Peyer's patch (tissue), 4 donors: ENCODE measurements at places on chromosomes 3 and 15. TPM values are rescaled to one million over a fixed set of nuclear protein-coding genes. Genes with fewer than 3 reads are reported as not detected.

GRCh38 chr3:61575893-61576292, 14.5 kb downstream of the PTPRG start:
- no peak for DNase-seq

GRCh38 chr15:77276096-77276495, 143.8 kb downstream of the PEAK1 start:
- no peak for DNase-seq

Gene MNS1
- total RNA-seq, result 0.70 TPM

DNA sequence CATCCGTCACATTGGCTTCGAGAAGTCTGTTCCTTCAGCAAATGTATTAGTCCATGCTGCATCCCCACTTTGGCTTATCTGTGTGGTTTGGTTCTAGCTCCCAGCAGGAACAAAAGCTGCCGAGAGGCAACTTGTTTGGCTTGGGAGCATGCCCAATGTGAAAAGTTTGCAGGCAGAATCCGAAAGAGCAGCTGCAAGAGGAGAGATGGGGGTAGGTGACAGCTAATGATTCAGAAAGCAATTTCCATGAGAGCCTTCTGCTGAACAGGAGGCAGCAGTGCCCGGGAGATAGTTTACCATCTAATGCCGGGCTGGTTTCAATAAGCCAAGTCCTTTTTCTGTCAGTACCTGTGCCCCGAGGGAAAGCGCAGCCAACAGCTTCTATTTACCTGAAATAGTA, 60.2 kb downstream of the GRM7 start:
- DNase-seq, result no peak

DNA sequence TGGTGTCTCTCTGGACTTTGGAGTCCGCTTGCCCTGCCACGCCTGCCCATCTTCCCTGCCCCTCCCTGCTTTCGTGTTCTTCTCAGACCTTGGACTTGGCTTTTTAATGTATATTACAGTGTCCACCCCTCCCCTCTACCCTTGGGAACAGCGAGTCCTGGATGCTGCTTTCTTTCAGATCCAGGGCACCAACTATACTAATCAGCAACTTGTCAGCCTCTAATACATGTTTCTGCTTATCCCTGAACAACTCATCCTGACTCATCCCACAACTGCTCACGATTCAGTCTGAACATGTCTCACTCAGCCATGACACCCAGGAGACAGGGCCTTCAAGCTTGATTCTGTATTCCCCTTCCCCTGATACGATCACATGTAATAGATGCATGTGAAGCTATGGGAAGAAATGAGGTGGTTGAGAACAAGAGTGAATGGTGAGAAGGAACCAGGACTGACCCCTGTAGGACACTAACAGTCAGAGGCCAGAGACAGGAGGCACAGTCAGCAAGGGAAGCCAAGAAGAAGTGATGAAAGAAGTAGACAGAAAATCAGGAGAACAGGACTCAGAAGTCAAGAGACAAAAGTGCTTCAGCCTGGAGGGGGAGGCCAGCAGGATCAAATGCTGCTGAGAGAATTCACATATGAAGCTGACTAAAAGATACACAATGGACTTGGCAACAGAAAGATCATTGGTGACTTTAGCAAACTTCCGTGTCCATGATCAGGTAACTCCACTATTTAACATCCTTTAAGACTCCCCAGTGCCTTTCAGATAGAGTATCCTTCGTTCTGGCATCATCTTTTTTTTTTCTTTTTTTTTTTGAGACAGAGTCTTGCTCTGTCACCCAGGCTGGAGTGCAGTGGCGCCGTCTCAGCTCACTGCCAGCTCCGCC, 35.4 kb downstream of the BCL2L10 start:
- peak; percentile 83 for DNase-seq

DNA sequence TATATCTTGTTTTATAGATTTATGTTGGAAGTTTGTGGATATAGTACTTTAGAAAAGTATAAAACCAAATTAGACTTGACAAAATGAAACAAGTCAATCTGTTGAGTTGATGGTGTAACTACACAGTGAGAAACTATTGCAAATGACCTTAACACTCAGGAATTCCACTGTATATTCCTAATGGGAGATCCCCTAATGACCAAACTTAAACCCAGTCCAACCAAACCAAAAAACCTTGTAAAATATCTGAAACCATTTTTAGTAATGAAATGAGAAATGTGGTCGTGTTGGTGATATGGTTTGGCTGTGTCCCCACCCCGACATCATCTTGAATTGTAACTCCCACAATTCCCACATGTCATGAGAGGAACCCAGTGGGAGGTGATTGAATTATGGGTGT, 31.9 kb upstream of the ATP13A3 start:
- no peak for DNase-seq

DNA sequence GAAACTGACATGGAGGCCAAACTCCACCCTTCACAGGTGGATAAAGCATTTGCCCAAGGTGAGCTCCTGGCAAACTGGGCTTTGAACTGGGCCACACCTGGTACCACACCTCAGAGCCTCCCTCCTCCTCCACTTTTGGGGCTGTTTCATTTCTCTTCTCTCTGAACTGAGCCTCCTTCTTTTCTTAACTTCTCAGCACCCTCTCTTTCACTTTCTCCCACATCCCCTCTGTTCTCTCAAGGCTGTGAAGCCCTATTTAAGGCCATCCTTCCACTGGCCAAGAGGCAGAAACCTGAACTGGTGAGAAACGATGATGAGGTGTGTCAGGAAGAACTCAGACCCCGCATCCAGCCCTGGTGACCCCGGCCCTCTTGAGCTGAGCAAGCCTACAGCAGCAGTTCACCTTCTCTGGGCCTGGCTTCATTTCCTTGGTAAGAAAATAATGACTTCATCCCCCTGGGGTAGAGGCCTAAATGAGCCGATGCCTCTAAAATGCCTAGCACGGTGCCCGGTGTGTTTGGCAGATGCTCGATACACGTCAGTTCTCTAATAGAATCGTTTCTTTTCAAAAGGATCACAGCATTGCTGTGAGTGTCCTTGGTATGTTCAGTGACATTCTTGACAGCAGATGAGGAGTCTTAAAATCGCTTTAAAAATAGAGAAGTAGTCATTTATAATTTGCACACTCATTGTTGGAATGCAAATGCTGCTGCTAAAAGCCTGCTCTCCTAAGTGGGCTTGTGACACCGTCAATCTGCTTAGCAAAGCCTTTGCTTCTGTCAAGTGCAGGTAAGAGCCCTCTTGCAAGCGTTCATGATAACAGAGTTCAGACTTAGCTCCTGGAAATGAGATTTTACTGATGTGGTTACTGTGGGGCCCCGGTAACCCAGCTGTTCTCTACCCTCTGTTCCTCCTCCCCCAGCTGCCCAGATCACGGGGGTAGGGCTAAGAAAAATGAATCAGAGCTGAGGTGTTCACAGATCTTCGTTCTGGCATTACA, 97.7 kb upstream of the ATP2B2 start:
- no peak for DNase-seq

- DNase-seq, result no peak
Observed at GRCh38 chr3:189157232-189158007, 14.4 kb upstream of the TPRG1 start.

DNA sequence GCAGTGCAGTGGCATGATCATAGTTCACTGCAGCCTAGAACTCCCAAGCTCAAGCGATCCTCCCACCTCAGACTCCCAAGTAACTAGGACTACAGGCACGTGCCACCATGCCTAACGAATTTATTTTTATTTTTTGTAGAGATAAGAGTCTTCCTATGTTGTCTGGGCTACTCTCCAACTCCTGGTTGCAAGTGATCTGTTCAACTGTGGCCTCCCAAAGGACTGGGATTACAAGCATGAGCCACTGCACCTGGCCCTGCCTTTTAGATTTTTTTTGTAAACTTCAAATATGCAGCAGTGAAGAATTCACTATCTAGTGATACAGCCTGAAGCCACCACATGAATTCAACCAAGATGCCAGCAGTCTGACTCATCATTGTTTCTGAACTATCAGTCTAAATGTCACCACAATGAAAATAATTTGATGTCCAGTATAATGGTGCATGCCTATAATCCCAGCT, 32.7 kb downstream of the UBXN7 start:
- DNase-seq, result no peak

DNA sequence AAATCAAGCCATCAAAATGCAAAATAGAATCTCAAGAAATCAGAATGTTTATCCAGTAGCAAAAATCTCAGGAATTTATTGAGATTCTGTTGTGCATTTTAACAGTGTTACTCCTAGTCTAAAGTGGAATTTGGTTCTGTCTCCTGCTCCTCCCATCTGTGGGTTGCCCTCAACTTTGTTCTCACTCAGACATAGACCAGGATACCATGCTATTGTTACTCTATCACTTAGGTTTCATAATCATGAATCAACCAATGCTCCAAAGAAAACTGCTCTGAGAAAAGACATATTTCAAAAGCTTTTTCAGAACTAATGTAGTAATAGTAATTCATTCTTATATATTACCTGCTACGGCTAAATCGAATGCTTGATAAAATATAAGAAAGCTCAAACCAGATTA, 274.7 kb downstream of the RBMS3 start:
- no peak for DNase-seq

DNA sequence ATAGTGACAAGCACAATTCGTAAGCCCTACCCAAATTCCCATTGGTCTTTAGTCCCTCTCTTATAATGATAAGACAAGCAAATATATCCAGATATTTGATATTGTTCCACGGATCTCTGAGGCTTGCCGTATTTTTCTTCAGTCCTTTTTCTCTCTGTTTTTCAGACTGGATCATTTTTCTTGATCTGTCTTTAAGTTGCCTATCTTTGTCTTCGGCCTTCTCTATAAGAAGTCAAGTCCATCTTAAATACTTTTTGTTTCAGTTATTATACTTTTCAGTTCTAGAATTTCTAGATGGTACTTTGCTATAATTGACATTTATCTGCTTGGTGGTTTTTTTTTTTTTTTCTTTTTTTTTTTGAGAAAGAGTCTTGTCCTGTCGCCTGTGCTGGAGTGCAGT, 13.7 kb upstream of the BLM start:
- DNase-seq, result no peak

DNA sequence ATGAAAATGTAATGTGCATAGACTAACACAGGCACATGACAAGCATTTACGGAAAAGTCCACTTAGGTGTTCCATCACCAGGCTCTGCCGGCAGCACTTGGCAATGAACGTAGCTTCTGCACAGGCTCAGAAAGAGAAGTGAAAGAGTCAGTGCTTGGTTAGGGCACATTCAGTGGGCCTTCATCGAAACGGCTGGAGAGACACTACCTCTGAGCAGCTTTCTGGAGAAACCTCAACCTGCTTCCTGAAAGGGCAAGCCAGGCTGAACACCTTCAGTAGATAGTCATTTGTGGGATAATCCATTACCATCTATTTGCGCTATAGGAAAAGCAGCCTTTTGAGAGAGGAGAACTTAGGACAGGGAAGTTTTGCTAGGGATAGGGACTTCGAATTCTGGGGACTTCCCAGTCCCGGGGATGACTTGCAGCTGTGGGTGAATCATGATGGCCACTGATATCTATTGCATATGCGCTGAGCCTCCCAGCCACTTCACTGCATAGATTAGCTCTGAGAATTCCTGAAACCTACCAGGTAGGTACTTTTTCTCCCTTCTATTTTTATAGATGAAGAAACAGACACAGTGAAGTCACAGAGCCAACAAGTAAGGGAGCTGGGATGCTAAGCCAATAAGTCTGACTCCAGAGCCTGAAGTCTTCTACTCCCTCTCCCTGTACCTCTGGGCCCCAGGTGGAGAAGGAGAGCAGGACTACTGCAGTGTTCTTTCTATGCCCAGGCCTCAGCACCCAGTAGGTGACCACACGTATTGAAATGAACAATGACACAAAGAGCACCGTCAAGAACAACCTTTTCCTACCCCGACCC, 4.2 kb upstream of the SH2D7 start:
- DNase-seq, result peak; percentile 39

Gene CELF6
- total RNA-seq, result 1.8 TPM

GRCh38 chr3:175005881-175006280, 146.7 kb downstream of the NAALADL2 start:
- no peak for DNase-seq

- DNase-seq, result no peak
Observed at GRCh38 chr15:50764461-50765194, 878 bp downstream of the SPPL2A start.

- no peak for DNase-seq
Observed at GRCh38 chr15:50261981-50262380, 3.5 kb downstream of the HDC start.

- DNase-seq, result no peak
Observed at GRCh38 chr15:100733101-100733842, 130.9 kb downstream of the ASB7 start.

- DNase-seq, result no peak
Observed at GRCh38 chr15:98241032-98241554, 280.6 kb downstream of the ARRDC4 start.
